ENCODE measurements at places on chromosomes 7 and 10.

GRCh38 chr7:117875566-117875965, 2.3 kb upstream of the CTTNBP2 start:
- DNase-seq, result peak; percentile 22

DNA sequence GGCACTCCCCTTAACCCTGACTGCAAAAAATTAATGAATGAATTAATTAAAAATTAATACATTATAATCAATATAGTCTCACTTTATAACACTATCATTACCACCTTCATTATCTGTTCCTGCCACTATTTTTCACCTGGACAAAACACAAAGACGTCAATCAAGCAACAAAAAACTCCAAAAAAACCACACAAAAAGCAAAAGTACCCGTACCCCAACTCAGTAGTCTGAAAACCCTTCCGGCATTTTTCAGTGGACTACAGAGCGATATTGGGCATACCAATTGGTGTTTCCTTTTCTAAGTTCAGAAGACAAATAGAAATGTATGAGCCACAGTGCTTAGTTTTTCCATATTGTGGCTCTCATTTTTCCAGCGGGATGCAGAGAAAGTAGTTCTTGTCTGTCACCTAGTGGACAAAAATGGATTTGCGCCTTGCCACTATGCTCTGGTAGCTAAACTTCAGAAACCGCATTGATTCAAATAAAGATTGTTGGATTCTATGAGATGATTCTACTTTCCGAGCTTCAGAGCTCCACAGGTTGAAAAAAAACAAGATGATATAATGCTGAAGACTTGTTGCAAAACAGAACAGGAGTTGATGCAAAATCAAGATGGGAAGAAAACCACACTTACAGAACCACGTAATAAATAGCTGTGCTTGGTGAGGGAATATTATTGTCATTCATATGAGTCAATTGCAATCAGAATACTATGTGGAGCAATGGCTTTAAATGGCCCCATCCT, 50.6 kb upstream of the ITGB1 start:
- peak; percentile 54 for DNase-seq

DNA sequence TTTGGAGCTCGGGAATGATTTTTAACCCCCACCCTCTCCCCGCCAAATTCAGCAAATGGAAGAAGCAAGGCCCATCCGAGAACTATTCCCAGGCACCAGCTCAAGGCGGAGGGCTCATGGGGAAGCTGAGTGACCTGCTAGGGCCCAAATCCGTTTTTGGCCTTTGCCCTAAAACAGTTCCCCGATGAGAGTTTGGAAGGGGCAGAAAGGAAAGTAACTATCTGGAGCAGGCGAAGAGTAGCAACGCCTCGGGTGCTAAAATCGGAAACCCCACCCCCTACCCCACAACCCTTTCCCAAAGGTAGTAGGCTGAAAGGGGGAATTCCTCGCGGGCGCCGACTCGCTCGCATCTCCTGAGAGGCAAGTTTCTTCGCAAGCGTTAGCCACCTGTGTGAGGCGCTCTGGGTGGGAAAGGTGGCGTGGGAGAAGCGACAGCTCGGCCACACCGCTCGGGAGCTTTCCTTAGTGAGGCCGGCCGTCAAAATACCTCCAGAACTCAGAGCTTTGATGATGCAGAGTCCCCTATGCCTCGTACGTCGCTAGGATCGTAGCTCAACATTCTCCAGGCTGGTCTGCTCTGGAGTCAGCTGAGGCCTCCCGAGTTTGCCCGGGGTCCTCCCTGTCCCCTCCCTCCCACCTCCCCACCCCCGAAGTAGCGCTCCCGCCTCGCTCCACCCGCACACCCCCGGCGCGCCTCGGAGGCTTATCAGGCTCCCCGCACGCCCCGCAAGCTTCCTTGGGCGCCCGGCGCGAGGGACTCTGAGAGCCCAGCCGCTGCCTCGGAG, 642 bp upstream of the PRKG1 start:
- no peak for DNase-seq

DNA sequence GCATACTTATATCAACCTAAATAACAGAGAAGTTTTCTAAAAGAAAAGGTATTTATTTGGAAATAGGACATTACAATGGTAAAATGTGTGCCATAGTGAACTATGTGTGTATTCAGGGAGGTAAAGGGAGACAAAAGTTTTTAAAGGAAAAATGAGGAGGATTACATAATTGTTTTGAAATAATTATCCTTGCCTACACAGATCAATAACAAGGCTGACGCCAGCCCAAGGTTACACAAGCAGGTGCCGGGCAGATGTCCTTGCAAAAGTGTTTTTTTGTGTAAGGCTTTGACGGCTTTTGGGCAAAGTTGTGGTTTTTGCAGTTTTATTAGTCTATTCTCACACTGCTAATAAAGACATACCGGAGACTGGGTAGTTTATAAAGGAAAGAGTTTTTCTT, 22.7 kb upstream of the SLC35B4 start:
- DNase-seq, result no peak

DNA sequence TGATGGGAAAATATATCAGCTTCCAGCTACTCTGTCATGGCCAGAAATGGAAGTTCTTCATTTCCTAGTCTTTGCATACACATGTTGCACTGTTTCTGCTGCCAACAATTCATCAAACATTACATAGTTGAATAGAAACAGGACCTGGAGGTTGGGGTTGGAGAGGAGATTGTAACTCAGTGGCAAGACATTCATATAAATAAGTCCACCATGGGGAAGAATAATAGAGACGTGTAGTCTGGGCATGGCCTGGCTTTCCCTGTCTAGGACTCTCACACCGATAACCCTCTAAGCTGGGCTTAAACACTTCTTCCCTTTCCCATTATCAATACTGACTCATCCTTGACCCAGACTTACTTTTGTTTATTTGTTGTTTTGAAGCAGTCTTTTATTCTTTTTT, 155.7 kb downstream of the PLPP4 start:
- DNase-seq, result no peak

DNA sequence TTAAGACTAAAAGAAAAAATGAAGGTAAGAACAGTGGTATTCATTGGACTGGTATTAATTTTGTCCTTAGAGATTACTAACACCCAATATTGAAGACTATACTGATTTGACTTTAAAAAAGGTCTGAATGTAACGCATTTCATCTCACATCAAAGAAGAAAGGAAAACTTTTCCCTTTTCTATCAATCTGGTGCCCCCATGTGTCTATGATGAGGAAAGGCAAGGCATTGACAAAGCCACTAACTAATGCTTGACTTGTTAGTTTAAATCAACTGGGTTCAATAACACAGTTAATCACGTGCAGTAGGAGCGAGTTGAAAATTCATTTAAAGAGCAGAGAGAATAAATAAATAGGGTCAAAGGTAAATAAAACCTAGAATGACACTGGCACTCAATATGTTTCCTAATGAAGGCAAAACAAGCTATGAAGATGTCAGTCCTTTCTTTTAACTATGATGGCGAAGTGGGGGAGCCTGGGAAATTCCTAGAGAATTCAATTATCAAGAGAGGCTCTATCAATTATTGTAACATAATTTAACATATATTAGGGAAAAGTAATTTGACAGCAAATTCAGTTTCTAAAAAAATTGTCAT, 180.9 kb downstream of the ANK3 start:
- DNase-seq, result peak; percentile 31

GRCh38 chr10:63720676-63721075, 199.5 kb downstream of the REEP3 start:
- no peak for DNase-seq

DNA sequence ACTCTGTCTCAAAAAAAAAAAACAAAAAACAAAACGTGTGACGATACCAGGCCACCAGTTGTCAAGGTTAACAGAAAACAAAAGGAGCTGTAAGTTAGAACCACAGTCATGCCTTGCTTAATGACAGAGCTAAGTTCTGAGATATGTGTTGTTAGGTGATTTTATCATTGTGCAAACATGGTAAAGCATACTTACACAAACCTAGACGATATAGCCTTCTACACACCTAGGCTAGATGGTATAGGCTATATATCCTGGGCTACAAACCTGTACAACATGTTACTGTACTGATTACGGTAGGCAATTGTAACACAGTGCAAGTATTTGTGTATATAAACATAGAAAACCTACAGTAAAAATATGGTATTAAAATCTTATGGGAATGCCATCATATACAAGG, 564.2 kb downstream of the HTR7 start:
- DNase-seq, result no peak

All from RPMI8226 (cell line).